ENCODE measurements at places on chromosomes 12 and 14.

DNA sequence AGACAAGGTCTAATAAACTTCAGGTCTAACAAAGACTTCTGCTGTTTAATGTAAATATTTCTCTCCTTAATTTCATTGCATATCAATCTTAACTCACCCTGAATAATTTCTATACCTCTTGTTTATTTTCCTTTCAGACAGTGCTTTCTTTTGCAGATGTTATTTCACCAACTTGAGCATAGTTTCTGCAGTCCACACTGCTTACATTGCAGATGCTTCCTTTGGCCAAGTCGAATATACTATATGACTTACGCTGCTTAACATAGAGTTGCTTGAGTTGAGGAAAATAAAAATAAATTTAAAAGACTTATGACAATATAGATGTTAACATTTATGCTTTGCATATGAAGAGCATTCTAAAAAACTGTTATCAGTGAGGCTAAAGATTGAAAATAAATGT, 217.7 kb downstream of the PTPRO start:
- no peak for DNase-seq

- DNase-seq = no peak
Measured at GRCh38 chr14:37595809-37596621, 586 bp downstream of the TTC6 start.

DNA sequence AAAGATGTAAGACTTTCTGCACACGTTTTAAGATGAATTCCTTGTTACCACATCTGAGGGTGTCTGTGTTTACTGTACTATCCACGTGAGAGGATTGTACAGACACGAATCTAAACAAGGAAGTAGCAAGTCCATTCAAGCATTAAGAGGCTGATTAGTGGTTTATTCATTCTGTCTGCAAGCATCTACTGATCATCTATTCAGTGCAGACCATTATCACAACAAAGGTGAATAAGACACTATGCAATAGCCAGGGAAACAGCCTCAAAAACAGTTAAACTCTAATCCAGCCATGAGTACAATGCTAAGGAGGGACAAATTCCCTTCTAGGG, 111.6 kb upstream of the PZP start:
- no peak for DNase-seq

DNA sequence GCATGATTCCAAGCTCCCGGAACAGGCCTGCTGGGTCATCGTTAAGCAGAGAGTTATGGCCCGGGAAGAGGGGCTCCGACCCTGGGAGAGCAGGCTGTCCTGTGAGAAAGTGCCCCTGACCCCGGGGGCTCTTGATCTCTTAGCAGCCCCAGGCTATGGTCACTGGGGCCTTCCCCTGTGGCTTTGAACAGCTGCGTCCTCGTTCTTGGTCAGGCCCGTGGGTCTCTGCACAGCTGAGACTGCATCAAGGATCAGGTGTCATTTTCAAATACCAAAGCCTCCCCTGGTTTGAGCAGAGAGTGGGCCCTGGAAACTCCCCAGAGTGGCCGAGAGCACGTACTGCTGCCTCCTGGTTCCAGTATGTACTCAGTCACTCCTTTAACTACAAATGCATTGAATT, 114.8 kb downstream of the ESRRB start:
- no peak for DNase-seq

DNA sequence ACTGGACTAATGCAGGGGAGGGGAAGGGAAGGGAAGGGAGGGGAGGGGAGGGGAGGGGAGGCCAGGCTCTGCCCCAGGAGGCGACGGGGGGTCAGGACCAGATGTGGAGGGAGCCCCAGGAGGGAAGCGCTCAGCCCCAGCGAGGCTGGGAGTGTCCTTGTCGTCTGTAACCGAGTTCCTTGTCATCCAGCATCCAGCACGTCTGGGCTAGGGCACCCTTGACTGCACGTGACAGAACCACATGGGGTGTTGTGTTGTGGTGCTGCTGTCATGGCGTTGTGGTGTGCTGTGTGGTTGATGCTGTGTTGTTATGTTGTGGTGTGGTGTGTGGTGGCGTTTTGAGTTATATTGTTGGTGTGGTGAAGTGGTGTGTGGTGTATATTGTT, 28.4 kb upstream of the SFSWAP start:
- no peak for DNase-seq

- no peak for DNase-seq
Measured at GRCh38 chr14:102201776-102202175, 62.1 kb downstream of the WDR20 start.

DNA sequence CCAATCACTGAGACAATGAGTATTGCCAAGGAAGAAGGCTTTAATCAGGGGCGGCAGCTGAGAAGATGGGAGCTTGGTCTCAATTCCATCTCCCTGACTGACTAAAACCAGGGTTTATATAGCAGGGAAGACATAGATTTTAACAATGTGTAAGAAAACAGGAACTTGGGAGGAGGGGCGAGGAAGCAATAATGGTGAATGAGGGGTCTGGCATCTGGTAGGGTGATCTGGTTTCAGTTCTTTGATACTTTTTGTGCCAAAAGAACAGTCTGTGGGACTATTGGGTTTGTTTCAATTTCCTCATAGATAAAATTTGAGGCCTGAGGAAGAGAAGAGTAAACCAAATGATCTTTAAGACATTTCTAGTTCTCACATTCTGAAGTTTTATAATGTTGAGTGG, 49.2 kb downstream of the FUT8 start:
- no peak for DNase-seq

- DNase-seq = peak; percentile 73
Measured at GRCh38 chr14:74596741-74597450, 15.1 kb downstream of the LTBP2 start.

GRCh38 chr12:63917477-63917862, 73.0 kb downstream of the SRGAP1 start:
- no peak for DNase-seq

DNA sequence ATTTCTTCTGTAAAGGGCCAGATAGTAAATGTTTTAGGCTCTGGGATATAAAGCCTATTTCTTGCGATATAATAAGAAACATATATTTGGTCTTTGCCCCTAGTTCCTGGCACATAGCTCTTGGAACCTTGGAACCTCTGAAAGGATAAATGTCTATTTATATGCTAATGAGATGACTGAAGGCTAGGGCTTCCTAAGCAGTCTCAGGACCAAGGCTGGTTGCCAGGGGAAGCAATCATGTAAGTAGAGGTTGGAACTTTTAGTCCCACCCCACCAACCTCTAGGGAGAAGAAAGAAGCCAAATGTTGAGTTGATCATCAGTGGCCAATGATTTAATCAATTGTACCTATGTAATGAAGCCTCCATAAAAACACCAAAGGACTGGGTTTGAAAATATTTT, 26.6 kb upstream of the NFYB start:
- no peak for DNase-seq

- no peak for DNase-seq
Measured at GRCh38 chr14:72457641-72458040, 436.3 kb downstream of the DPF3 start.

DNA sequence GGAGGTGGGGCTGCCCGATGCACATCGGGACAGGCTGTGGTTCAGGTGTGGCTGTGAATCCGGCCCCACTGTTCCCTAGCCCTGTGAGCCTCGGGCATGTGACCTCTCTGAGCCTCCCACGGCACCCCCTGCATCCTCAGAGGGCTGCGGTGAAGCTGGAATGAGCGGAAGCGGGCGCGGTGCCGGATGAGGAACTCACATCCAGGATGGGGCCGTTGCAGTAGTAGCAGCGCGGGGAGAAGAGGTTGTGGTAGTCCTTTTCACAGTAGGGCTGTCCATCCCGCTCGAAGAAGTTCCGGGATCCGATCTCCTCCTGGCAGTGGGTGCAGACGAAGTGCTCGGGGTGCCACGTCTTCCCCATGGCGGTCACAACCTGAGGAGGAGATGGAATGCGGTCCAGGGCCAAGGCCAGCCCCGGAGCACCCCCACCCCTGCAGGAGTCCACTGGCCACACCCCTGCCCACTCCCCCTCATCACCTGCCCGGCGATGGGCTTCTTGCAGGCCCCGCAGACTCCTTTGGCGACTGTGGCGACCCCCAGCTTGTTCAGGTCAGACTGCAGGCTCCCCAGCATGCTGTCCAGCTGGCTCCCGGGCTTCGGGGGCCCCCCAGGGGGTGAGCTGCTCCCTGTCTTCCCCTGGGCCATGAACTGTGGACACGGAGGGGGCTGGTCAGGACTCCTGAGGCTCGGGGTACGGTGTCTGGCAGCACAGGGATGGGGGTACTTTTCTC, 13.9 kb upstream of the RPLP0 start:
- no peak for DNase-seq

- no peak for DNase-seq
Measured at GRCh38 chr12:108468196-108468968, 46.7 kb upstream of the FICD start.

Data from AG04450 (cell line).